ENCODE measurements at places on chromosomes 12 and 14. TPM values are rescaled to one million over a fixed set of nuclear protein-coding genes. Genes with fewer than 3 reads are reported as not detected.

Gene MYBPC1
- 2.1 TPM for total RNA-seq

Gene MYO1H
- not detected for total RNA-seq

Gene LTB4R2
- 5.5 TPM for total RNA-seq

Gene NPFF
- not detected for total RNA-seq

Gene TMEM119
- total RNA-seq, result 6.3 TPM

Gene CBLN3
- 8.9 TPM for total RNA-seq

Gene ZDHHC22
- 1.1 TPM for total RNA-seq

Gene CDK2
- total RNA-seq, result 18.0 TPM

Gene RCOR1
- total RNA-seq, result 11.8 TPM

Gene TSPAN8
- 5.0 TPM for total RNA-seq

Gene TTLL5
- 25.7 TPM for total RNA-seq

Gene IAPP
- not detected for total RNA-seq

Gene KRT71
- not detected for total RNA-seq

Gene BATF
- total RNA-seq, result 1.6 TPM

Gene ASCL1
- total RNA-seq, result under 0.01 TPM

Gene HVCN1
- total RNA-seq, result 9.7 TPM

Gene PKP2
- total RNA-seq, result 1.2 TPM

Gene DPPA3
- not detected for total RNA-seq

Gene CLEC2B
- 19.6 TPM for total RNA-seq

Gene PPFIBP1
- total RNA-seq, result 77.2 TPM
